Sigmoid colon (tissue), 7 donors: ENCODE measurements at places on chromosomes 3 and 15.

DNA sequence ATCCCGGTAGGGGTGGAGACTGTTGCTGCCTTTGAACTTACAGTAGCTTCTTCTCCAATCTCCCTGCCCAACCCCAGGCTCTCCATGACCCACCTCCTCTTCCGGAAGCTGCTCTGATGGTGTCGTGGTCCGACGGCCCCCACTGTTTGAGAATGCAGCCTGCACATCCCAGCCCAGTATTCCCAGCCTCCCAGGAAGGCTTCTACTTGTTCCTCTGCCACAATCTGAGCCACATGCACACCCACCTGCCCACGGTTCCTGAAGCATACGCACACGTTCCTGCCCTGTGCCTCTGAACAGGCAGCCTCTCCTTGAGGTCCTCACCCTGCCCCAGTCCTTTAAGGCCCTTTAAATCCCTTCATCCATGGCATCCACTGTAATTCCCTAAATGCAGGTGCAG lies 57.4 kb downstream of the ABTB1 start:
- DNase-seq: no peak

- DNase-seq: no peak
Measured at GRCh38 chr15:28022961-28023360, 76.2 kb downstream of the OCA2 start.

DNA sequence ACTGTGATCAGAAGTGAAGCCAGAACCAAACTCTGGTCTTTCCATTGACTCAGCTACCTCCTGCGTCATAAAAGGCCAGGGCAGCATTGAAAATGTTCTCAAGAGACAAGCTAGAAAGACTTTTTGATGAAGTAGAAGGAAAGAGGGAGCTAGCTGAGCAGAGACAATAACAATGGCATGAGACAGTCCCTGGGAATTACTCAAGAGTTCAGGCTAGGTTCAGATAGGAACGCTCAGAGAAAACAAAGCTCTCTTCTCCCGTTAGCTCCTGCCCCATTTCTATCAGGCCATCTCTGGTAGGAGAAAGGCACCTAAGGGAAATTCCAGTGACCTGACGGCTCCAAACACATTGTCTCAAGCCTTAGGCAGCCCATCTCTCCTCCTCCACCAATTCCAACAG lies 7.0 kb upstream of the OXTR start:
- no peak for DNase-seq

DNA sequence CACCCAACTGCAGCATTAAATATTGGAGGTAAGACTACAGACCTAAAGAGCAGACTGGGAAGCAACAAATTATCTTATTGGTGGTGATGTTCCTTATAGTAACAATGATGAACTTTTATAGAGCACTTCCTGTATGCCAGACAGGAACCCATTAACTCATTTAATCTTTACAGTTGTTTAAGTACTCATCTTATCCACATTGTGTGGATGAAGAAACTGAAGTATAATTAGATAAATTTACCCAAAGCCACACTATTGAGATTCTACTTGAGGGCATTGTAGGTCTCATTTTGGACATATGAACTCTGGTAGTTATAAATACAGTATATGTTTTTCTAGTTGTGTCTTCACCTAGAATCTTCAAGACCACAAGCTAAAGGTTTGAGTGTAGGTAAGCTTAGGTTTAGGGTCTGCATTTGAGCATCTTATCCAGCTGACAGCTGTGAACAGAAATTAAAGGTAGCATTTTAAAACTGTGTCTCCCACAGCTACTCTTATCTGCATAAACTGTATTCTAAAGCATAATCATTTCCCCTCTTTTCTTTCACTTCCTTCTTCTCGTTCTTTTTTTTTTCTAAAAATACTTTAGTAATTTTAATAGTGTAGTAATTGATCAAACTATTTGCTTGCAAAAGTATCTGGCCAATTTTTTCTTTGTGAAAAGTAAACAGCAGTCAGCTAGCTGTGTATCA lies 138.2 kb downstream of the UBE2E2 start:
- DNase-seq: no peak

- DNase-seq: no peak
Measured at GRCh38 chr3:21672303-21672702, 78.7 kb downstream of the ZNF385D start.

GRCh38 chr3:106428565-106428994 lies 559.8 kb upstream of the CBLB start:
- DNase-seq: peak; percentile 82

DNA sequence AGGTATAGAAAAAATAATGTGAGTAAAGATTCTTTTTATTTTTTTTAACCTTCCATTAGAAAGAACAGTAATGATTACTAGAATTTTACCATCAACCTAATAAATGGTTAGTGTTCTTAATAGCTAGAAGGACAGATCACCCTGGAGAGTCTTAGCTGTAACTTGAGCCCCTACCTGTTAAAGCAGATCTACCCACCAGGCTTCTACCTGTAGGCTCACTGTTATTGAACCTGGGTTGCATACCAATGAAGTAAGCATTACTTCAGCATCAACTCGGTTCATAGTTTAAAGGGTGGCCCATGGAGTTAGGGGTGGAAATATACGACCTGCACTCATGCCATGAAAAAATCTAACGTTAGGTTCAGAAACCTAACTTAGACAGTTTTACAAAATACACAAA lies 280.4 kb downstream of the BBX start:
- no peak for DNase-seq

DNA sequence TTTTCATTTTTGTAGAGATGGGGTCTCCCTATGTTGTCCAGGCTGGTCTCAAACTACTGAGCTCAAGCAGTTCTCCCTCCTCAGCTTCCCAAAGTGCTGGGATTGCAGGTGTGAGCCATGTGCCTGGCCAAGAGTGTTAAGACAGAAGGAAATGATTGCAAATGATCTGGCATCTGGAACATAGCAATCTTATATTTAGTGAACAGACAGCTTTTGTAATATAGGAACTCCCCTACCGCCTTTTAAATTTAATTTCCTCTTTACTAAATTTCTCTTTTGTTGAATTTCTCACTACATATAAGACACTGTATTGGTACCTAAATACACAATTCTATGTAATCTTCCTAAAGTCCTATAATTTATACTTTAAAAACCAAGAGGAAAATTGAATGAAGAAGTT lies 13.1 kb downstream of the ANO10 start:
- DNase-seq: no peak

GRCh38 chr3:120209425-120209824 lies 75.6 kb downstream of the GPR156 start:
- no peak for DNase-seq

- no peak for DNase-seq
Measured at GRCh38 chr3:64340641-64341101, 115.4 kb upstream of the PRICKLE2 start.

DNA sequence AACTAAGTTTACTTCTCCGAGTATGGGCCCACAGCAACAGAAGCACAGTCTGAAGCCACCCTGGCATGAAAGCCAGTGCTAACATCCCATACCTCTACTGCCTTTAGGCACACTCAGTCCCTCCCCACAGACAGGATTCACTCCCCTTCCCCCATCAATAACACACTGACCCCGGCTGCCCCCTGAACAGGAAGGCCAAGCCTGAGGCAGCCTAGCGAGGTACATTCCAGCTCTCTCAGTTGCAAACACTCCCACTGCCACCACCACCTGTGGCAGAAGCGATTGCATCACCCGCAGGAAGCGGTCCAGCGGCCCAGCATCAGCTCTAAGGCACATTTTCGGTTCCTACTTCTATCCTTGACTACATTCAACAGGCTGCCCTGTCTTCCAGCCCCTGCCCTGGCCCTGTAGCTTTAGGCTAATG lies 7.0 kb upstream of the BMF start:
- DNase-seq: no peak

- DNase-seq: no peak
Measured at GRCh38 chr15:68595761-68596160, 17.0 kb downstream of the CORO2B start.

- DNase-seq: no peak
Measured at GRCh38 chr3:101513419-101513986, 491 bp upstream of the SENP7 start.

DNA sequence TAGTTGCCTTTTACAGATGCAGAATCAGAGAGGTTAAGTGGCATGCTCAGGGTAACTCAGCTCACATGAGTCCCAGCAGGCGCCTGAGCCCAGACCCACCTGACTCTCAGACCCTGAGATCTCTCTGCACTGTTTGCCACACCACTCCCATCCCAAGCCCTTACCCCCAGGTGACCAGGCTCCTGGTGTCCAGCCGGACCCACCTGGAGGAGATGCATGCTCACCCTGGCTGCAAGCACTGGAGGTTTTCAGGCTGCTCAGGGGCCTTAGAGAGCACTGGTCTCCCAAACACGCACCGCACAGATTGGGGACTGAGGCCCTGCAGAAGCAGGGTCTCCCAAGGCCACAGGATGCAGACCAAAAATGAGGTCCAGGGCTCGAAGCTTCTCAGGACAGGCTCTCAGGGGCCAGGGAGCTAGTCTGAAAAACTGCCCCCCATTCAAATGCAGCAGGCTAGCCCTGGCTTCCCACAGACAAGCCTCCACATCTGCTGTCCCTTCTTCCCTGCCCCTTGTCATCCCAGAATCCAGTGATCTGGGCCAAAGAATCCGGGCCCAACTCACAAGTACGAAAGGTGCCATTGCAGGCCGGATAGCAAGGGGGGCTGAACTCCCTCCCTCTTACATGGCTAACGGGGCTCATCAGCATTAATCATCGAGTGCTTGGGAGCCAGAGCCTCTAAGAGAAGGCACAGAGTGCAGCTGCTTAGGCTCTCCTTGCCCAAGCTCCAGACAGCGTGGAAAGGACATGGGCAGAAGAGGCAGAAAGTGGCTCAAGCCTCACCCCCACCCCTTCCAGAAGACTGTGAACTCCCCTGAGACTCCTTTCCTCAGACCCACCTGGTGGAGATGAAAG lies 90.2 kb upstream of the PRR20G start:
- no peak for DNase-seq

DNA sequence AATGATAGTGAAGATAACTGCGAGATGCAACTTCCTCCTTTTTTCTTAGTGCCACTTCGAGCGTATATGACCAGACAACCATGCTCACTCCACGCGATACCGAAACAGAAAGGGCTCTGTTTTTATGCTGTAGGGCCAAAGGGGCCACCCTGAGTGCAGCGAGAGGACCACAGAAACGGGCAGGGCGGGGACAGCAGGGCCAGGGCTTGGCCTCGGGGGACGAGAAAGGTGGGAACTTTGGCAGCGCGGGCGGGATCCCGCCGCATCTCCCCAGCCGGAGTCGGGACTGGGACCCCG lies 483 bp downstream of the VPS13C start:
- DNase-seq: peak; percentile 66

- no peak for DNase-seq
Measured at GRCh38 chr3:54062546-54062945, 59.8 kb upstream of the CACNA2D3 start.

GRCh38 chr3:130857336-130858026 lies 36.4 kb upstream of the ATP2C1 start:
- DNase-seq: no peak

DNA sequence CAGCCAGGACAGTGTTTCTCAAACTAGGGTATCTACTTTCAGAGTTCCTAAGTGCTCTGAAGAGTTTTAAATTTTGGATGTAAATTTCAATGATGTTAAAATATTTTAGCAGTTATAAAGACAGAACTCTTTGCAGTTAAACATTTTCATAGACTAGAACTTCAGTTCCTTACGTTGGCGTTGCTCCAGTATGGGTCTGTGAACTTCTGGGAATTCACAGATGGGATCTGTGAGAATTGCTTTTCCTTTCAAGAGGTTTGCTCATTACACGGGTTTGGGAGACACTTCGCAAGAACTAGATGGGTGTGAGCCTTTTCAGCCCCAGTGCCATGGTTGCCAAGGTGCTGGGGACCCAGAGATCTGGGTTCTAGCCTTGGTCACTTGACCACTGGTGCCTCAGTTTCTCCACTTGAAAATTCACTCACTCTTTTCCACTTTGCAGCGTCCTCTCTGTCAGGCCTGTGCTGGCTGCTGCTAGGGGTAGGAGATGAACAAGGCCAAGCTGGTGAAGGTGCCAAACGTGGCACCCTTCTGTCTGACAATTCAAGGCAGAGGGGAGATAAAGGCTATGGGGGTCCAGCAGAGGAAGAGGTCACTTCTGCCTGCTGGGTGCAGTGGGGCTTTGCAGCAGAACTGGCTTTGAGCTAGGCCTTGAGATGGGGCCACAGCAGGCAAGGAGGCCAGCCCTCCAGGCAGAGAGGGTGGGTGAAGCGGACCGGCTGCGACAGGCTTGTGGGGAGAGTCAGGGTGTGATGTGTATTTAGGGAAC lies 48.1 kb downstream of the EPHB3 start:
- DNase-seq: peak; percentile 35

DNA sequence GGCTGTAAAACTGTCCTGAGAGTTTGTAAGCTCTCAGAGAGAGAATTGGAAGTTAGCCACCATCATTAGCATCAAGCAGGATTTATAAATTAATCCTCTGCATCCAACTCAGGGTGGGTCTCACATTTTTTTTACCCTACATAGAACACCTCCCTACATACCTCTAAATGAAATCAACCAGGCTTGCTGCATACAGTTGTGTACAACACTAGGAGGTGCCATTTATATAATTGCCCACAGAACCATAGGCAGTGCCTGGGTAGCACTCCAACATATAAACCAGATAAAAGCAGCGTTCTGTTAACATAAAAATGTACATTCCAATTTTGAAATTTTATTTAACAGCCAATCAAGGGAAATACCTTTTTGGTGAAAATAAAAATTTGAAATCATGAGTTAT lies 48.2 kb upstream of the SELENOK start:
- DNase-seq: no peak

- no peak for DNase-seq
Measured at GRCh38 chr3:130975251-130975650, 51.4 kb downstream of the ASTE1 start.

GRCh38 chr3:54950391-54951003 lies 22.6 kb upstream of the LRTM1 start:
- no peak for DNase-seq

GRCh38 chr3:42745291-42745745 lies 27.7 kb downstream of the CCDC13 start:
- DNase-seq: peak; percentile 62

GRCh38 chr3:97778152-97778551 lies 13.6 kb downstream of the ARL6 start:
- no peak for DNase-seq

- no peak for DNase-seq
Measured at GRCh38 chr3:16999871-17000270, 115.1 kb downstream of the PLCL2 start.

DNA sequence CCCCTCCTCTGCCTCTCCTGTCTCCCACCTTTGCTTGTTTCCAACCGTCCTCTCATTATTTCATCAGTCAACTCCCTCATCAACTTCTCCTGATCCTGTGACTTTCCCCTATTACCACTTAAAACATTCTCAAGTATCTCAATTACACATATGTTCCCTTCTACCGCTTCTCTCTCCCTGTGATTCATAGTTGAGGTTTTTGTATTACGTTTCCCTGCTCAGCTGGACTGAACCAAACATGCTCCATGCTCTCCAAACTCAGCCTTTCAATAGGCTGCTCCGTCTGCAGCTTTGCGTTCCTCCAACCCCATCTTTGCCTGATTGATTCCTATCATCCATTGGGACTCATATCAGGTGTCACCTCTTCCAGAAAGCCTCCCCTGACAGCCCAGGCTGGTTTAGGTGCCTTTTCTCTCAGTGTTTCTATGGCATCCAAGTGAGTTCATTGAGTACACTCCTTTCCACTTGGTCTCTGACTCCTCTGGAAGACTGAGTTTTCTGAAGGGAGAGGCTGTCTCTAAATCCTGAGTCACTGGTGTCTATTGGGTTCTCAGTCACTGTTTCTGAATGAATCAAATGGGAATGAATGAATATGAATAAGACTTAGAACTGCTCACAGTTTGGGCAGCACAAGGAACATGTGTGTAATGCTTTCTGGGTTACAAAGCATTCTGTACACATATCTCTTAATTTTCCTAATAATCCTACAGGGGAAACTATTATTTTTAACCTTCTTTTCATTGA lies 56.4 kb downstream of the PLD1 start:
- no peak for DNase-seq
